H9 (cell line): ENCODE measurements at places on chromosomes 4 and X.

- no peak for DNase-seq
- no peak overlapping the region for H3K4me3 ChIP-seq
- no peaks in the 10 kb centered on the region for H3K27me3 ChIP-seq
Observed at GRCh38 chr4:114649908-114650307, 51.3 kb downstream of the UGT8 start.

DNA sequence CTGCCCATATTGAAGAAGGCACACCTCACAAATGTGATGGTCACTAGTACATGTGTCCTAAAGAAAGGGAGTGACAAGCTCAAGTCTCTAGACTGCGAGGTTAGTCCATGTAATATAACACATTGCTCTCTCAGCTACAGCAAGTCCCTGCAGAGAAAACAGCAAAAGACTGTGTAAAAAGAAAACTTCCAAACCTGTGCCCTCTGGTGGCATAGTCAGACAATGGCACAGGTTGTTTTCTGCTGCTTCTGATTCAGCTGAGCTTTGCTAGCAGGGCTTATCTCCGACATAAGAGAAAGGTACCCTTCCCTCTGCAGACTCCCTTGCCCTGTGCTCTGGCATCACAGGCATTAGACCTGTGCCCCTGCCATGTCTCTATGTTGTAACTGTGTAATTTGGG is 1.4 kb upstream of the SERPINA7 start:
- no peak overlapping the region for H3K27ac ChIP-seq
- no peaks in the 10 kb centered on the region for H3K4me1 ChIP-seq
- H3K36me3 ChIP-seq: no peaks in the 10 kb centered on the region
- H3K27me3 ChIP-seq: no peaks in the 10 kb centered on the region

DNA sequence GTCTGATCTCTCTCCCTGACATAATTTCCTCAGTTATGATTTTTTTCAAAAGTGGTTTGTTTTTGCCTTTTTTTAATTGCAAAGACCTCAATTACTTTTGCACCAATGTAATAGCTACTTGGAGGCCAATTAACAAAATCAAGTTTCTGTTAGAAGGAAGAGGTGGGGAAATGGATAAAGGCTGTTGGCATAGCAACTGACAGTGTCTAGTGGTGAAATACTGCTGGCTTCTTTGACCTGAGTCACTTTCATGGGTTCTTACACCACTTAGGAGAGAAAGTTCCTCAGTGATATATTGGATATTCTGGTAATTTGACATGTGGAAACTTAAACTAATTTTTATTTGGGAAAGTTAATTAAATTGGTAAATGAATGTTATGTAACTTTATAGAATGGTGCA is 26.5 kb upstream of the ATP8A1 start:
- no peaks in the 10 kb centered on the region for H3K27me3 ChIP-seq
- no peak overlapping the region for H3K27ac ChIP-seq
- no peaks in the 10 kb centered on the region for H3K36me3 ChIP-seq
- H3K4me3 ChIP-seq: no peak overlapping the region
- no peak for DNase-seq

GRCh38 chrX:97616883-97617530 is 733.3 kb downstream of the RPA4 start:
- no peak for DNase-seq
- no peaks in the 10 kb centered on the region; the same call in 1 of the 2 replicates for H3K4me1 ChIP-seq
- no peak overlapping the region for H3K27ac ChIP-seq
- no peaks in the 10 kb centered on the region for H3K36me3 ChIP-seq
- H3K27me3 ChIP-seq: no peaks in the 10 kb centered on the region

DNA sequence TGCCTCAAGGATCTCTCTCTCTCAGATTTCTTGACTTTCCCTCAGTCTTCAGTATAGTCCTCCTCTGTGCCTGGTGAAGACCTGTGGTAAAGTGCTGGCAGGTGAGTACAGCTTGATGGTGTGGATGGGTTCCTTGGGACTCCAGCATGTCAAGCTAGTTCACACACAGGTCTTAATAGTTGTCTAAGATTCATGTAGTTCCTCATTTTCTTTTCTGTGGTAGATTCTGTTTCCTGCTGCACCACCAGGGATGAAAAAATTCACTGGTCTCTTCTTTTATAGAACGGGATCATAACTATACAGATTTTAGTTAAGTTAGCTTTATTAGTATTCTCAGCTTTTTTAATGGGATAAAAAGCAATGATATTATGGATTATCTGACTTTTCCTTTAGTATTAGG is 32.5 kb upstream of the PAQR3 start:
- H3K27me3 ChIP-seq: no peaks in the 10 kb centered on the region
- H3K4me1 ChIP-seq: no peaks in the 10 kb centered on the region
- no peaks in the 10 kb centered on the region for H3K36me3 ChIP-seq
- DNase-seq: no peak
- no peak overlapping the region for H3K27ac ChIP-seq

GRCh38 chrX:50815120-50815519 is 1.1 kb upstream of the SHROOM4 start:
- no peak for DNase-seq
- H3K36me3 ChIP-seq: no peaks in the 10 kb centered on the region
